ENCODE measurements at places on chromosomes 1 and 21.

GRCh38 chr1:3197781-3198316 lies 128.8 kb downstream of the PRDM16 start:
- H3K4me1 ChIP-seq, result no peaks in the 10 kb centered on the region
- peak overlapping the region; percentile 21 for H3K27ac ChIP-seq
- H3K27me3 ChIP-seq, result no peaks in the 10 kb centered on the region
- H3K4me3 ChIP-seq, result no peak overlapping the region
- no peaks in the 10 kb centered on the region for H3K36me3 ChIP-seq
- no peak for DNase-seq

DNA sequence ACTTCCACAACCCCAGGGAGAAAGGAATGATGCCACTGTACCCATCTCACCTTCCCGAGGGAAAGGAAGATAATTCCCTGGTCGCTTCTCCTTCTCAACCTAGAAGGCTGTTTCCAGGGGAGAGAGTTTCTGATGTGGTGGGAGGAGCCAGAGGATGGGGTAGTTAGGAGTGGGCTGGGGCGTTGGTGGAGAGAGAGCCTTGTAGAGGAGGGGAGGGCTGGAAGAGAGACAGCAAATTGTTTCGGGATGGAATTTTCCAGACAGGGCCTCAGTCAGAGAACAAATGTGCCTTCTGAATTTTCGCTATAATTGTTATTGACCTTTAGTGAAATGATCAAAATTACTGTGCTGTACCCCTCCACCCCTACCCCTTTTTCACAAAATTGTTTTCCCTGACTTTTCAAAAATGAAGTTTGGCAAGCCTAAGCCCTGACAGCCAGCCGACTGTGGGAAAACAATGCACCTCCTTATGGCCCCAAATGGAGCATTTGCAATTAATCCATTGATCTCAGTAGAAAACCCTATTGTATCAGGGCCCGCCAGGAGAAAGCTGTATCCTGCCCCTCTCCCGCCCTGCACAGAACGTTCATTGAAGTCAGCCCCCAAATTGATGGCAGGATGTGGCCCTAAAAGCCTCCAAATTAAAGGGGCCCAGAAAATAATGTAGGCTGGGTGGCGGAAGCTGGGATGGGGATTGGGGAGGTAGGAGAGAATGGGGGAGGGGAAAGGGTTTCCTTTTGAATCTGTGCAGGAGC lies 69.1 kb upstream of the JUN start:
- H3K4me3 ChIP-seq, result no peak overlapping the region
- peaks cover 34% of the 10 kb centered on the region for H3K4me1 ChIP-seq
- H3K27ac ChIP-seq, result no peak overlapping the region

DNA sequence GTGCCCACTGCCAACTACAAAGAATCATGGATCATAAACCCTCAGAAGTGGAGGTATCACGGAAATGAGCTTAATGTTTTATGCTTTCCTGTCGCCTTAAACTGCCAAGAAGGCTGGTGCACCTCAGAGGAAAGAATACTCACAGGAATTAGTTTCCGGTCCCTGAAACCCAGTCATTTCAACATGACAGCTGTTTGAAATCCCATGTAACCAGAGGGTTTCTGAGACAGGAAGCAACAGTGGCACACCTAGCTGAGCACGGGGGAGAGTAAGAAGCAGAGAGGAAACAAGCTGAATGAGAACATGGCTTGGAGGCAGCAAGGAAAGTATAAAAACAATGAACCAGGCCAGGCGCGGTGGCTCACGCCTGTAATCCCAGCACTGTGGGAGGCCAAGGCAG lies 3.9 kb downstream of the JAK1 start:
- no peaks in the 10 kb centered on the region for H3K27me3 ChIP-seq
- H3K4me1 ChIP-seq, result peaks cover 24% of the 10 kb centered on the region
- no peak overlapping the region for H3K27ac ChIP-seq
- DNase-seq, result no peak
- H3K36me3 ChIP-seq, result no peaks in the 10 kb centered on the region

- no peak overlapping the region for H3K4me3 ChIP-seq
- H3K27me3 ChIP-seq, result no peaks in the 10 kb centered on the region
- H3K27ac ChIP-seq, result peak overlapping the region; percentile 36
- no peak for DNase-seq
- H3K4me1 ChIP-seq, result peaks cover 17% of the 10 kb centered on the region
- H3K36me3 ChIP-seq, result peaks cover 54% of the 10 kb centered on the region
Measured at GRCh38 chr1:19081218-19081893, 124.9 kb upstream of the IFFO2 start.

DNA sequence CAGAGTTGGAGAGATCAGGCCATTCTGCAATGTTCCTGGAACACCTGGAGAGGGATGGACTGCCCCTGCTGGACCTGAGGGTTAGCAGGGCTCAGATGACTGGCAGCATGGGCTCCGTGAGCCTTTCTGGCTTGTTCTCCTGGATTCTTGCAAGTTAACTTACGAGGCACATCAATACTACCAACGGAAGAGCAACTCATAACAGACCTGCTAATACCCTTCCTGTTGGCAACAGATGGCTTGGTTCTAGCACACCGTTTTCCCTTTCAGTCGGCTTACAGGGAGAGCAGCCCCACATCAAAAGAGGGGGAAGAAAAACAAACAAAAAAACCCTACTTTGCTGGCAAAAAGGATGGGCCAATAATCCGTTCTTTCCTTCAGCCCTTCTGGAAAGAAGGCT lies 47.9 kb downstream of the SLC66A1 start:
- H3K27ac ChIP-seq, result peak overlapping the region; percentile 48
- H3K36me3 ChIP-seq, result peaks cover 20% of the 10 kb centered on the region
- no peaks in the 10 kb centered on the region for H3K27me3 ChIP-seq

DNA sequence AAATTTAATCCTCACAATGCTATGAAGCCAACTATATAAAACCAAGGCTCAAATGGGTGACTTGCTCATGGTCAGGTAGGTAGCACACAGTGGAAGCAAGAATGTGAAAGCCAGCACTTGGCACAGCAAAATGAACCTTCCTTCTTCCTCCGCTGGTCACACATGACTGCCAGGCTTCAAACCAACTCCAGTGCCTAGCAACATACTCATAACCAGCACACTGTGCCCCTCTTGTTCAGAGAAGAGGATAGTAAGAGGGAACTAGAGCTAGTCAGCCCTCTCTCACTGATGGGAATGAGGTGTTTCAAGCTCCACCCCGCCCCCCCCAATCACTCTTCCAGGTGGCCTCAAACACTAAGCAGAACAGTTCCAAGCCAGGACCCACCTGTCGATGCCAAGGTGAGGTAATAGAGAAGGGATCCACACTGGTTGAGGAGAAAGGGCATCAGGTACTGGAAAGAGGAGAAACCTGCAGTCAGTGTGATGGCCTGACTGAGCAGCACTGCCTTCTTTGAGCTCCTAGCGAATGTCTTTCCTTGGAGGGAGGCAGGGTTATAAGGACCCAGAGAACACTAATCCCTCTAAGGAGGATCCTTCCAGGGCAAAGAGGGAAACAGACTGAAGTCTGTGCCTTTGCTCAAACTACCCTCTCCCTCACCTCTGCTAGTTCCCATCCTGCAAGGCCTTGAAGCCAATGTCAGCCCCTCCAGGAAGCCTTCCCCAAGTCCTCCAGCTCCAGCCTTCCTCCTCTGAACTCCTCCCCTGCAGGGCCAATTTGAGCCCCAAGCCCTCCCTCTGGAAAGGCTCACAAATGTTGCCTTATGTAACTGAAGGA lies 1.2 kb downstream of the TMEM234 start:
- no peaks in the 10 kb centered on the region for H3K27me3 ChIP-seq
- peak overlapping the region; percentile 97 for H3K4me3 ChIP-seq
- peaks cover 15% of the 10 kb centered on the region for H3K36me3 ChIP-seq
- DNase-seq, result no peak
- H3K4me1 ChIP-seq, result peaks cover 24% of the 10 kb centered on the region

GRCh38 chr1:215146240-215146975 lies 63.9 kb downstream of the KCNK2 start:
- H3K36me3 ChIP-seq, result no peaks in the 10 kb centered on the region
- H3K4me1 ChIP-seq, result no peaks in the 10 kb centered on the region
- no peak overlapping the region for H3K27ac ChIP-seq
- no peak for DNase-seq
- H3K4me3 ChIP-seq, result no peak overlapping the region

DNA sequence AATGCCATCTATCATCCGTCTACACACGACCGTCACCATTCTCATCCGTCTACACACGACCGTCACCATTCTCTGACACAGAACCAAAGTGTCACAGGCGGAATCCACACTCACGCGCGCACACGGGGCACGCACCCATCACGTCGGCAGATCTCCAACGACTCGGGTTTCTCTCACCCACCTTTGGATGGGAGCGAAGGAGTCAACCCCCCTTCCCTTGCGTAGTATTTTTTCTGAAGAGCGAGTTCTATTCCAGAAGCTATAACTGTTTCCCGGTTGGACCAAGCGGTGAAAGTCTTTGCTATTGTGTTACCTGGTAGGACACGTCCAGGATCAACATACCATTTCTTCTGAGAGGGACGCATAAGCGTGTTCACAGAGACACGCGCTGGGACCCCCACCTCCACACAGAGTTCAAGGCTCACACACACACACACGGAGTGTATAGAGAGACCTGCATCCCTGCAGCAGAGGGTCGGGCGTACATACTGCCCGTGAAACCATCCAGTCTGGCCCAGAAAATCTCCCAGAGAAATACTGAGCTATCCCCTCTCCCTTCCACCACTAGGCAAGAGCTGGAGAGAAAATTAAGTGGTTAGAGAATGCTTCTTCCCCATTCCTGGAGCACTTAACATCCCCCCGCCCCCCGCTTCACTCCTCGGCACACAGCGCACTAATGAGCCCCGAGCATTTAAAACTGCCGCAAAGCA lies 741 bp downstream of the DUSP10 start:
- no peaks in the 10 kb centered on the region for H3K36me3 ChIP-seq
- DNase-seq, result no peak
- H3K27me3 ChIP-seq, result no peaks in the 10 kb centered on the region
- H3K4me3 ChIP-seq, result peak overlapping the region; percentile 91
- H3K27ac ChIP-seq, result peak overlapping the region; percentile 100

GRCh38 chr1:61082311-61083012 lies at the start of gene NFIA:
Gene NFIA (plus strand): TSS chr1:61082561.
- peak within 1 kb of the TSS; percentile 95 for H3K27ac ChIP-seq
- peaks cover 76% of the 10 kb centered on the region for H3K4me1 ChIP-seq
- H3K4me3 ChIP-seq, result peak within 1 kb of the TSS; percentile 80
- no peak for DNase-seq
- no peaks in the 10 kb centered on the region for H3K36me3 ChIP-seq

DNA sequence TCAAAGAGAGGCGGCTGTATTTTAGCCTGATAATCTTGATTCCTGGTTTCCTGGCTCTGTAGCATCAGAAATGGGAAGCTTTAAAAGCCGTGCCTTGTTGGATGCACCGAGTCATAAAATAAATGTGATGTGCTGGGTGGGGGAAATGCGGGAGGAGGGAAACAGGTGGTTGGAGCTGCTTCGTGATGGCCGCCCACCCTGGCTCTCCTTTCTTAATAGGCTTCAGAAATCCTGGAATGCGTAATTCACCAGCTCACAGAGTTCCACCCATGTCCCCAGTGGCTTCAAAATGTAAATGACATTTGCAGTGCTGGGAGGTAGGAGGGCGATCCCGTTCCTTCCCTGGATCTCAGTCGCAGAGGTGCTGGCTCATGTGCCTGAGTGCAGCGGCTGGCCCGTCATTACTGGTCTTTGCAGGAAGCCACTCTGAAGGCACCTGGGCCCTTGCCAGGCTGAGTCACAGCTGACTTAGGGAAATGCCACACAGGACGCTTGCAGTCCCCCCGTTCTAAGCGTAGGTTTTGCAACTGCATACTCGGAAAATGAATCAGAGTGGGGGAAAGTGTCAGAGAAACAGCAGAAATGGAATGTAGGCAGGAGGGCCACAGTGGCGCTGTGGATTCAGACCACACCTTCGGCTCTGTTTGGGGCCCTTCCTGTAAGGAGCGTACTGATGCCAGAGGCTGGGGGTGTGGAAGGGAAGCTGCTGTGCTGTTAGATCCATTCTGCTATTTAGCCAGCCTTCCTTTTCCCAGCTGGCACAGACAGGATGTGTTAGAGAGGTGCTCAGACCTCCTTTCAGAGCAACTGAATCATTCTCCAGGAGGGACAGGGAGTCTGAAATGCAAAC lies 37.6 kb downstream of the GALNT2 start:
- DNase-seq, result peak; percentile 27
- H3K4me3 ChIP-seq, result no peak overlapping the region
- H3K36me3 ChIP-seq, result no peaks in the 10 kb centered on the region
- peaks cover 31% of the 10 kb centered on the region for H3K4me1 ChIP-seq
- H3K27ac ChIP-seq, result peak overlapping the region; percentile 90
